Gastrocnemius medialis (tissue), 4 donors: ENCODE measurements at places on chromosomes 1 and 21. TPM values are rescaled to one million over a fixed set of nuclear protein-coding genes. Genes with fewer than 3 reads are reported as not detected.

DNA sequence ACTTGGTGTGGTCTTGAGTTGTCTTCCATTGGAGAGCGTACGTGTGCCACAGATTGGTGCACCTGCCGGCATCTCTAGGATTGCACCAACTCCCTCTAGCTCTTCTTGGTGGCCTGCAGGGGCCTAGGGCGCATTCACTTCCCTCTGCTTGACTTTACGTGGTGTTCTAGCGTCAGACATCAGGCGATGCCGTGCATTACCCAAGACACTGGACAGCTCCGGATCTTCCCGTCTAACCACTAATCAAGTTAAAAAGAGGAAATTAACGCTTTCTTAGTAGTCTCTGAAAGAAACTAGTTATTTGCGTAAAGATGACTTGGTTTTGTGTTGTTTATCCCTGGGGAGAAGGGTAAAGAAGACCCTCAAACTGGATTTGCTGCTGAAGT lies 510 bp upstream of the IL10RB start:
- peaks cover 28% of the 10 kb centered on the region for H3K4me1 ChIP-seq
- peaks cover 4% of the 10 kb centered on the region for H3K36me3 ChIP-seq
- peak overlapping the region; percentile 84 for H3K4me3 ChIP-seq
- peak; percentile 28 for DNase-seq

DNA sequence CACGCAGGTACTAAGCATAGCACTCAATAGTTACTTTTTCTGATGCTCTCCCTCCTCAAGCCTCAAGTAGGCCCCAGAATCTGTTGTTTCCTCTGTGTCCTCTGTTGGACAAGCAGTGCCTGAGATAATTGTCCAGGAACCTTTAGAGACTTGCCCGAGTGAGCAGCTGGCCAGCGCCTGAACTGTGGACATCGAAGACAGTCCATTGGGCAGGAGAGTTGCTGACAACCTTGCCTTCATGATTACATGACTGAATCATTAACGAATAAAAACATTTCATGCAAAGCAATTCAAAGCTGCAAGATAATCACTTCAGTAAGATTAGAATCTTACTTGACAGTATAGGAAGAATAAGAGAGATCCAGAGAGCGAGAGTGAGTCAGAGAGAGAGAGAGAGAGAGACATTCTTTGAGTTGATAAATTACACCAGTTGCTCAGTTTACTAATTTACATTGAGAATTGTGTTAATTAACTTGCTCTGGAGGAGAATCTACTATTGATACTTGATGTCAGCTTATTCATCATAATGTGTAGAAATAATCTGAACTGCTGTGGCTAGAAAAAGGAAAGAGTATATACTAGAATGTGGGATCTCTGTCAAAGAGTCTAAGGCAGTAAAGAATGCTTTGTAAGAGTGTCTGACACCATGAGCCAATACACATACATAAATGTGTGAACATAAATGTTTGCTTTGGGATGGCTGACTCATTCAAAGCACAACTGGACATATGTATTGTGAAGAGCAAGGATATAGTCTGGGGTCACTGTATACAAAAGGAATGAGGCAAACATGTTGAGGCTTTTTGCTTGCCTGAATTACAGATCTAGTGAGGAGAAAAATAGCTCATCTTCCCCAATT lies 216.0 kb downstream of the ZNF326 start:
- no peak overlapping the region for H3K27ac ChIP-seq
- H3K36me3 ChIP-seq: no peaks in the 10 kb centered on the region
- H3K4me1 ChIP-seq: no peaks in the 10 kb centered on the region
- no peak overlapping the region for H3K4me3 ChIP-seq
- H3K27me3 ChIP-seq: no peaks in the 10 kb centered on the region

DNA sequence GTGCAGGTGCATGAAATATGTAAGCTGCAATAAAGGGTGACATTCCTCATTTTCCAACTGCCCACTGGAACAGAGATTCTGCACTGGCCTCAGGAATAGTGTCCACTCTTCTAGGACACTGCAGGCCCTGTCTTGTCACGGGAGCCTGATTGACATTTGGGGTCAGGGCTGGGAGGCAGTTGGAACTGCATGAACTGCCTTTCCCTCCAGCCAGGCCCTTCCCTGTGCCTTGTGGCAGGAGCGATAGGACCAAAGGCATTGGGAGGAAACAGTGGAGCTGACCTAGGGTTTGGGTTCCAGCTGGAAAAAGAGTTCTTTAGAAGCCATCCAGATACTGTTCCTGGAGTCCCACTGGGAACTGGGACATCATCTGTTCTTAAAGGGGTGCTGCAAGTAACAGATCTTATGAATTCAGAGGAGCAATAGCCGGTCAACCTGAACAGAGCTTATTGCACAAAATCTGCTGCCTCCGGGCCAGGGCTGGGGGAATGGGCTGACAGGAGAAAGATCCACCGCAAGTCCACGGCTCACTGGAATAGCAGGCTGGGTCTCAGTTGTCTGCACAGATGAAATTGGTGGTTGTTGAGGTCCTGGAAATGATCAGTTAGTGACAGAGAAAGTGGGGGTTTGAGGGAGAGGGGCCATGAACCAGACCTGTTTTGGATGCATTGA lies 451.7 kb downstream of the CAMTA1 start:
- H3K36me3 ChIP-seq: no peaks in the 10 kb centered on the region
- H3K27ac ChIP-seq: no peak overlapping the region
- H3K4me3 ChIP-seq: no peak overlapping the region
- no peaks in the 10 kb centered on the region for H3K4me1 ChIP-seq

GRCh38 chr1:195954848-195955247 lies 653.4 kb downstream of the KCNT2 start:
- H3K4me1 ChIP-seq: no peaks in the 10 kb centered on the region
- no peak overlapping the region for H3K4me3 ChIP-seq
- H3K27ac ChIP-seq: no peak overlapping the region

GRCh38 chr1:31769720-31770390 lies 5.7 kb upstream of the ADGRB2 start:
- no peaks in the 10 kb centered on the region for H3K36me3 ChIP-seq
- no peak overlapping the region for H3K27ac ChIP-seq
- no peak overlapping the region for H3K4me3 ChIP-seq
- DNase-seq: no peak
- H3K27me3 ChIP-seq: peaks cover 34% of the 10 kb centered on the region
- peaks cover 4% of the 10 kb centered on the region for H3K4me1 ChIP-seq

- H3K27ac ChIP-seq: no peak overlapping the region
- H3K4me3 ChIP-seq: no peak overlapping the region
- H3K4me1 ChIP-seq: no peaks in the 10 kb centered on the region
- H3K36me3 ChIP-seq: peaks cover 63% of the 10 kb centered on the region
- H3K27me3 ChIP-seq: no peaks in the 10 kb centered on the region
- DNase-seq: no peak
These were observed 12.4 kb upstream of the SPATA1 start for GRCh38 chr1:84493747-84494146.

- no peak for DNase-seq
- no peaks in the 10 kb centered on the region for H3K4me1 ChIP-seq
- no peaks in the 10 kb centered on the region for H3K27me3 ChIP-seq
- no peak overlapping the region for H3K27ac ChIP-seq
- H3K4me3 ChIP-seq: no peak overlapping the region
These were observed 187.7 kb upstream of the RNPC3 start for GRCh38 chr1:103337779-103338178.

Gene UBQLN4
- total RNA-seq: 46.5 TPM

GRCh38 chr21:36076878-36077655 lies 7.2 kb downstream of the CBR1 start:
- DNase-seq: no peak
- no peak overlapping the region for H3K27ac ChIP-seq
- H3K4me3 ChIP-seq: no peak overlapping the region
- peaks cover 13% of the 10 kb centered on the region for H3K4me1 ChIP-seq
- H3K27me3 ChIP-seq: no peaks in the 10 kb centered on the region

Gene VSIG8
- not detected for total RNA-seq

DNA sequence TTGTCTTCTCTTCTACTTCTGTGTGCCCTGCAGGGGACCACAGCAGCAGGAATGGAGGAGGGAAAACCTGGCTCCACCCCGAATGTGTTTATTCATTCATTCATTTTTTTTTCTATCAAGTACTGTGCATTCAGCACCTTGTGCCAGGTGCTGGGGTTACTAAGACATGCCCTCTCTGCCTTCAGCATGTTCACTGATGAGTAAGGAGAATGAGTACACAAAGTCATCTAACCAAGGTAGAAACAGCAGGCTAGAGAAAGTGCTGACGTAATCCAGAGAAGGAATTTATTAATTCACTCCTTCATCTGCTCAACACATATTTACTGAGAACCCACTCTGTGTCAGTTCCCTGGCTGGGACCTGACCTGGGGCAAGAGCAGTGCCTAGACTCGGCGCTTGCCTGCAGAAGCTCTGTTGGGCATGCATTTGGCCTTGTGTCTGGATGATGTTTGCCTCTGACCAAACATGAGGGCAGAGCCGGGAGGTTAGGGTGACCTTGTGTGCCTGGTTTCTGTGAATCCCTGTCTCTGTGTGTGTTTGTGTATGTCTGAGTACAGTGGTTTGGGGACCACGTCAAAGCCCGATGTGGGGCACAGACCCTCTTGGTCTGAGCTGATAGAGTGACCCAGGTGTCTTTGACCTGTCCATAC lies 3.3 kb upstream of the MYOG start:
- no peak overlapping the region for H3K27ac ChIP-seq
- H3K4me3 ChIP-seq: no peak overlapping the region
- H3K4me1 ChIP-seq: peaks cover 26% of the 10 kb centered on the region
- DNase-seq: no peak
